Naive B cell (primary cell): ENCODE measurements at places on chromosomes 7 and 10. TPM values are rescaled to one million over a fixed set of nuclear protein-coding genes. Genes with fewer than 3 reads are reported as not detected.

SLC13A1 gene
- polyA plus RNA-seq = not detected

ST7 gene
- 0.63 TPM for polyA plus RNA-seq

MYH16 gene
- not detected for polyA plus RNA-seq

OR2A5 gene
- polyA plus RNA-seq = not detected

GPR146 gene
- polyA plus RNA-seq = 2.6 TPM

RASSF4 gene
- 0.32 TPM for polyA plus RNA-seq
